ENCODE measurements at places on chromosomes 1 and 21. TPM values are rescaled to one million over a fixed set of nuclear protein-coding genes. Genes with fewer than 3 reads are reported as not detected.

KAZN gene
- 3.3 TPM for total RNA-seq

GBP5 gene
- 0.17 TPM for total RNA-seq

MAPKAPK2 gene
- 52.4 TPM for total RNA-seq

CCDC28B gene
- total RNA-seq = 8.1 TPM

KRTAP13-2 gene
- not detected for total RNA-seq

FNBP1L gene
- total RNA-seq = 6.3 TPM

DIRAS3 gene
- total RNA-seq = 1.3 TPM

CYYR1 gene
- total RNA-seq = 0.15 TPM

CCDC27 gene
- not detected for total RNA-seq

KRTAP7-1 gene
- total RNA-seq = not detected

DFFA gene
- total RNA-seq = 45.5 TPM

RPE65 gene
- not detected for total RNA-seq

PTCH2 gene
- 0.33 TPM for total RNA-seq

VHLL gene
- total RNA-seq = not detected

IQGAP3 gene
- 50.3 TPM for total RNA-seq

IVL gene
- not detected for total RNA-seq

S100A12 gene
- not detected for total RNA-seq

OTUD3 gene
- 5.4 TPM for total RNA-seq

OR2AJ1 gene
- not detected for total RNA-seq

HPDL gene
- total RNA-seq = 0.73 TPM

MTARC1 gene
- 1.2 TPM for total RNA-seq

SLC5A9 gene
- total RNA-seq = not detected

AKR7A3 gene
- total RNA-seq = 1.2 TPM

MAB21L3 gene
- total RNA-seq = not detected

ATF3 gene
- total RNA-seq = 5.8 TPM

RNF187 gene
- total RNA-seq = 58.5 TPM

DNALI1 gene
- total RNA-seq = 5.5 TPM

SFN gene
- total RNA-seq = 1.6 TPM

RGSL1 gene
- total RNA-seq = not detected

IL23R gene
- not detected for total RNA-seq

SLC44A5 gene
- total RNA-seq = 0.15 TPM

ZMYM4 gene
- 39.0 TPM for total RNA-seq

ADAMTS5 gene
- 9.3 TPM for total RNA-seq

OVAAL gene
- total RNA-seq = not detected

GJA4 gene
- total RNA-seq = 0.15 TPM

SPATA46 gene
- not detected for total RNA-seq

RRAGC gene
- 30.6 TPM for total RNA-seq

KIF14 gene
- 16.0 TPM for total RNA-seq

PLXNA2 gene
- 1.9 TPM for total RNA-seq

GREM2 gene
- total RNA-seq = 7.7 TPM

RGS18 gene
- total RNA-seq = not detected

MCOLN3 gene
- total RNA-seq = 5.8 TPM

ZFP69B gene
- total RNA-seq = 2.2 TPM

KRTAP10-10 gene
- not detected for total RNA-seq

GJA5 gene
- 2.0 TPM for total RNA-seq

CA14 gene
- total RNA-seq = not detected

SYT14 gene
- 8.1 TPM for total RNA-seq

HPCA gene
- not detected for total RNA-seq

NBPF26 gene
- 22.0 TPM for total RNA-seq

OR10K1 gene
- total RNA-seq = not detected

GCSAML gene
- total RNA-seq = not detected

RNU1-2 gene
- total RNA-seq = under 0.01 TPM

NUP210L gene
- 0.15 TPM for total RNA-seq

CLCA4 gene
- not detected for total RNA-seq

DIO1 gene
- total RNA-seq = under 0.01 TPM

TIE1 gene
- 0.17 TPM for total RNA-seq

CCDC185 gene
- total RNA-seq = 0.17 TPM
